ENCODE measurements at places on chromosomes 6 and 20. TPM values are rescaled to one million over a fixed set of nuclear protein-coding genes. Genes with fewer than 3 reads are reported as not detected.

- DNase-seq, result no peak
These were observed 364.3 kb downstream of the RIMS1 start for GRCh38 chr6:72250664-72251063.

- DNase-seq, result no peak
These were observed 51.4 kb upstream of the RPS6KA2 start for GRCh38 chr6:166678426-166678825.

GRCh38 chr20:11511821-11512220 lies 405.9 kb upstream of the BTBD3 start:
- no peak for DNase-seq

SIRPB1 gene
- 1.1 TPM for total RNA-seq

SAMD10 gene
- 9.0 TPM for total RNA-seq

DNA sequence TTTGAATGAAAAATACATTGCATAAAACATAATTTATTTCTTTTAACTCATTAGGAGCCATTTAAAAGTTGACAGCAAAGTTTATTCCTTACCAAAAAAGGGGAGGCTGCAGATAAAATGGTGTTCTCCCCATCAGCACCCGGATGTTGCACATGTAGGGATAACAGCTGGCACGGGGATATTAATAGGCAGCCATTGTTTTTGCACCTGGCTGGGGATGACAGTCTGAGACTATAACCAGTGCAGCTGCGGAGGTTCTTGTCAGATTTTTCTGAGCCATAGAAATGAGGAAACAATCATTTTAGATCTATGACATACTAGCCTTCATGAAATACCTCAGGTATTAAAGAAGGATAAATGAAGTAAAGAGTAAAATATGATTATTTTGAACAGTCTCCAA lies 20.1 kb upstream of the HECA start:
- DNase-seq, result no peak

HLA-DMB gene
- 341 TPM for total RNA-seq

GRCh38 chr20:24208652-24209051 lies 220.1 kb upstream of the GGTLC1 start:
- no peak for DNase-seq

MBOAT1 gene
- 3.7 TPM for total RNA-seq

HLA-G gene
- total RNA-seq, result 5.4 TPM

- no peak for DNase-seq
These were observed 9.0 kb upstream of the HINT3 start for GRCh38 chr6:125947615-125948014.

GRCh38 chr20:33732166-33732970 lies 572 bp downstream of the ZNF341 start:
- DNase-seq, result peak; percentile 96

DNA sequence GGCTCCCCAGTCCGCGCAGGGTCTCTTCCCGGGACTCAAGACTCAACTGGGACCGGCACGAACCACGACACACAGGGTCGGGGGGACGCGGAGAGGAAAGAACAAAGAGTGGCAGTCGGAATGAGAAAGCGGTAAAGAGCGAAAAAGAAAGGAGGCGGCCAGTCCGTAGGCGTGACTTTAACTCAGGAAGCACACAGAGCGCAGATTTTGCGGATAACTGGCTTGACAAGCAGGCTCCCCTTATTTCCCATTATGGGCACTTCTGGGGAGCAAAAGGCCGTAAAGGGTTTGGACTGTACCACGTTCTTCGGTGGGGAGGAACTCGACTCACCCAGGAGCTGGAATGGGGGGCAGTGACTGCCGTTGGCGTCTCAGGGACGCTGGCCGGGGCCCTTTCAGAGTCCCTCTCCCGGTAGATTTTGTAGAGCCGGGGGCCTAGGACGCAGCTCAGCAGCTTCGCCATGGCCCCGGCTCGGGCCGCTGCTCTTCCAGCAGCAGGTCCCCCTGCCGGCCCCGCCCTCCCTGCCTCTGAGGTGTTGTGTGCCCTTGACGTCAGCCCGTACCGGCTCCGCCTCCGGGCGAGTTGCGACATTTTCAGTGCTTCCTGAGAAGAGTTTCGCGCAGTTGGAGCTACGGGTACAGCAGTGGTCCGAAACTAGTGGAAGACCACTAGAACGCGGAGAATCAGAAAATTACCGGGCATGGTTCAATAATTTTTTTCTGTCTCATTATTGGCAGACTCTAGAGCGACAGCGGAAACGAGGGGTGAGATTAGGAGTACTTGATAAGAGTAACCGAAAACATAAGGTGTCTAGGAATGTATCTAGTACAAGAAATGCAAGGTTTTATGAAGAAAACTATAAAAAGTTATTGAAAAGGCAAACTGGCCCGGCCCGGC lies at the start of gene ABHD16A:
Gene ABHD16A (minus strand): TSS at position 506 of the 898 bp plus-strand sequence. CDS start 43 bp downstream, at position 463.
- DNase-seq, result peak; percentile 94

DNA sequence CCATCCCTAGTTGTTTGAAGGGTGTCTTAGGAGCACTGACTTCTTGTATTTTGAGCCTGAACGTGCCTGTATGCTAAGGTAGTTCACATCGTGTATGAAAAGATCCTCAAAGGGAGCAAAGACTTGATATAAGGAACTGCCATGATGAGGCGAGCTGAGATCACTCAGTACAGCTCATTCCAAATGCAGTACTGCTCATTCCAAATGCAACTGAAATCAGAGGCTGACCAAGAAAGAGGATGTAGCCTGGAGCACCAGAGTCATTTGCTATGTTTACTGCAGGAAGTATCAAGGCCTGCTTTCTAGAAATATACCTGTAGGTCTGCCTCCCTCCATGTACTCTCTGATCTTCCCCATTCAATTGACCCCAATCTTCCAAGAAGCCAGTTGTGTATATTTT lies 832.2 kb downstream of the EYS start:
- no peak for DNase-seq
